ENCODE measurements at places on chromosomes 11 and 22.

GRCh38 chr11:11230087-11230486 is 123.0 kb downstream of the CSNK2A3 start:
- DNase-seq: no peak

GRCh38 chr11:80914311-80914710 is 1473.5 kb upstream of the TENM4 start:
- DNase-seq: no peak

- no peak for DNase-seq
Measured at GRCh38 chr22:36328635-36329253, 59.0 kb downstream of the MYH9 start.

DNA sequence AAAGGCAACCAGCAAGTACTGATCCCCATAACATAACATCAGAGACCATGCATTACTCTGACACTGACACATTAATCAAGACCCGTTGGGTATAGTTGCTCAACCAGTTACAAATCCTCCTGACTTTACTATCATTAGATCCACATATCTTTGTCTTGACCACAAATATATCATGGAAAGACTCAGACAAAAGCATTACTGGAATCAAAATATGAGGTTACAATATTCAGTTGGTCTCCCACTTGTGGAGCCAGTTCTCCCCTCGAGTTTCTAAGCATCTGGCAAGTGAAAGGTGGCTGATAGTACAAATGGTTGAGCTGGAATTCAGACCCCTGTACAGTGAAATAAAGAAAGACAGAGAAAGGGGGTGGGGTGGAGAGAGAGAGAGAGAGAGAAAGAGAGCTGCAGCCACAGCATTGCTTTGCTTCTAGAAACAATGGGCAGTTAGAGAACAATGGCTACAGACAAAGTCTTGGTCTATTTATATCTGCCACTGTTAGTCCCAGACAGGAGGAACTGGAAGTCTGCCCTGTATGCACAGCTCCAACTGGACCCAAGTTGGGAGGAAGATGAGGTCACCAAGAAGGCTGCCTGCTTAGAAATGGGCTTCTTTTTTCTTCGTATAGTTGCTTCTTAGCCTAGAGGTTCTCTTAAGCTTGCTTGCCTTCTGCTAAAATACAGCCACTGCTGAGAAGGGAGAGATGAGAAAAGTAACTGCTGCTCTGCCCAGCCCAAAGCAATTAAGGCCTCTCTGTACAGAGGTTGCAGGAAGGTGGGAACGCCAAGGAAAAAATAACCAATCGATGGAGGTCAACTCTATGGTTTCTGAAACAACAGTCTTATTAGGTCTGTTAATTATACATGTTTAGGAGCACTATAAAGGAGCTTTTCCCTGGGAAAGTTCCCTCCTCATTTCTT is 85.5 kb downstream of the ETS1 start:
- DNase-seq: no peak

DNA sequence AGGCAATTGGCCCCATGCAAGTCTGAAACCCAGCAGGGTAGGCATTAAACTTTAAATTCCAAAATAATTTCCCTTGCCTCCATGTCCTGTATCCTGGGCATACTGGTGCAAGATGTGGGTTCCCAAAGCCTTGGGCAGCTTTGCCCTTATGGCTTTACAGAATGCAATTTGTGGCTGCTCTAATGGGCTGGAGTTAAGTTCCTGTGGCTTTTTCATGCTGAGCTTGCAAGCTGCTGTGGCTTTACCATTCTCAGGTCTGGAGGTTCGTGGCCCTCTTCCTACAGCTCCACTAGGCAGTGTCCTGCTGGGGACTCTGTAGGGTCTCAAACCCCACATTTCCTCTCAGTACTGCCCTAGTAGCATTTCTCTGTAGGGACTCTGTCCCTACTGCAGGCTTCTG is 15.0 kb upstream of the BIRC3 start:
- no peak for DNase-seq

DNA sequence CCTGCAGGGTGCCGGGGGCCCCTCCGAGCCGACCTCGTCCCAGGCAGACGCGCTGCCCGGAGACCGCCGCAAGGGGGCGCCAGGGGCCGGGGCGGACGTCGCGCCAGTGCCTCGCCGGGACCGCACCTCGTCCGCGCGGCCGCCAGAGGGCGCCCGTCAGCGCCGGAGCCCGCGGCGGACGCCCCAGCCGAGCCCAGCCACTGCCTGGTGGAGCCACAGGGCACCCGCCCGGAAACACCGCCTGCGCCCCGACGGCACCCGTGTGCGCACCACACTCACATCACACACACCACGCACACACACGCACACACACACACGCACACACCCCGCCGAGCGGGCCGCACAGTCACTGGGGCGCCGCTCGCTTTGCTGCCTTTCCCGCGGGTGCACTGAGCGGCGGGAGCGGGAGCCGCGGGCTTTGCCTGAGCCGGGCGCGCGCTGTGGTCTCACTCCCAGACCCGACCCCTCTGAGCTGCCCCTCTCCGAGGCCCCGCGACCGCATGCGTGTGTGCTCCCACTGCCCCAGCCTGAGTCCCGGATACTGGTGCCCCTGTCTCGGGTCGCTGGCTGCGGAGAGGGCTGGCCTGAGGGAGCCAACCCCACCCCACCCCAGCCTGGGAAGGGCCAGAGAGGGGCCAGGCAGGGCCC is 449.3 kb downstream of the OPCML start:
- peak; percentile 39 for DNase-seq

DNA sequence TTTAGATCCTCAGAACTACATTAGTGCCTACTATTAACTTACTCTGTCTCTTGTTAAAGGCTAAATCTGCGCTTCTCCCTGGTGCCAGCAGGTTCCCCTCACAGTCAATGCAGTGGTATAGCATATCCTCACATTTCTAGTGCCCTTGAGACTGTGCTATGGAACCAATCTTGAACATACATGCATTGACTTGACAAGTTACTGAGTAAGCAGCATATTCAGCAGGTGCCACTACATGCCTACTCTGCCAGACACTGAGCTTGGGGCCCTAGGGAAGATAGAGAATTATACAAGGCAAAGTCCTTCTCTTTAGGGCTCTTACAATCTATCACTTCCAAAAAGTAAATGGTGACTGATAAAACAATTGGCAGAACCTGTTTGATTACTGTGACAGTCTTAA is 3.2 kb downstream of the FUT4 start:
- DNase-seq: no peak

DNA sequence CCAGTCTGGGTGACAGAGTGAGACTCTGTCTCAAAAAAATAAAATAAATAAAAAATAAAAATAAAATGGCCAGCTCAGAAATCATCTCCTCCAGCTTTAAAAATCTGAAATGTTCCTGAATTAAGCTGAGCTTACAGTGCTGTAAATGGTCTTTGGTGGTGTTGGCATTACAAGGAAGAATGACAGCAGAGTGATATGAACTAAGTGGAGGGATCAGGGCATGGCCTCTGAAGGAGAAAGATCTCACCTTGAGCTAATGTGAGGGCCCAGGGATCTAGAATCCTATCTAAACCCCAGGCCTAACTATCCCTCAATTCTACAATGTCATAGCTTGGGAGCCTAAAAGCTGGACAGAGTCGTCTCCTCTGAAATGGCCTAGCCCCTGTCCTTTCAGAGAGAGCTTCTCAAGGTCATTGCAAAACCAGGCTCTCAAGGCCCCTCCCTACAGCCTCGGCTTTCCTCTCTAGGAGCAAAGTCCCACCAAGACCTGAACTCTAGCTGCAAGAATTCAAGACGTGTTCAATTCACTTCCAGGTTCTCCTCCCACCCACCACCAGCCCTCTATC is 345.4 kb downstream of the BUD13 start:
- no peak for DNase-seq

DNA sequence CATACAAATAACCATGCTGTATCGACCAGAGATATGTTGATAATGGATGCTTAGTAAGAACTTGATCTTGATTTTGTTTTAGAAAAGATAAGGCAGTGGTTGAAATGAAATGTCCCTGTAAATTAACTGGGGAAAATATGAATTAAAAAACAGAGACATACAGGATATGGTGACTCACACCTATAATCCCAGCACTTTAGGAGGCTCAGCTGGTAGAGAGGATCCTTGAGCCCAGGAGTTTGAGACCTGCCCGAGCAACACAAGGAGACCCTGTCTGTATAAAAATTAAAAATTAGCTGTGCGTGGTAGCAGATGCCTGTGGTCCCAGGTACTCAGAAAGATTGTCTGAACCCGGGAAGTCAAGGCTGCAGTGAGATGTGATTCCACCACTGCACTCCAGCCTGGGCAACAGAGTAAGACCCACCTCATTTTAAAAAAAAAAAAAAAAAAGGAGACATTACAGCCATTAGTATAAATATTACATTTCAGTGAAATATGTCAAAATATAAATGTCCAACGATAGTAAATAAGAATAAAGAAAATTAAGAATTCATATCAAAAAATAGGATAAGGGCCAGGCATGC is 4.6 kb downstream of the PICALM start:
- no peak for DNase-seq

GRCh38 chr11:64620381-64620971 is 29.5 kb downstream of the SLC22A12 start:
- DNase-seq: peak; percentile 39

DNA sequence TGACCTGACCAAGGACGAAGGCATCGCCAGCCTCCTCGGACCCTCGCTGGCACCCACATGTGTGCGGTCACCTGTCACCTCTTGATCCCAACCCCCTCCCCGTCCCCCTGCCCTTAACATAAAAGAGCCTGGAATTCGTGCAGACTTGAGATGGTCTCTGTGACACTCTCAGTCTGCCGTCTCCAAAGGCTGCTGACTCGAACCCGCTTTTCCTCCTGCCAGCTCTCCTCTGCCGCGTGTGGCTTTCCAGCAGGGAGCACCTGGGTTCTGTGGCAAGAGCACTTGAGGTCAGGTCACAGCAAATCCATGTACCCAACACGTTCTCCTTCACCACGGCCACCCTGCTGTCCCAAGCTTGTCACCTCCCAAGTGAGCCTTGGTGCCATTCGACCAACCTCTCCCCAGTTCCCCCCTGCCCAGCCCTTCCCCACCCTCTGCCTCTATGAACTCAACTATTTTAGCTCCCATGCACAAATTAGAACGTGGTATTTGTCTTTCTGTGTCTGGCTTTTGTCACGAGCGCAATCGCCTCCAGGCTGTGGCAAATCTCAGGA is 207.6 kb downstream of the BRD1 start:
- DNase-seq: no peak

GRCh38 chr11:61627850-61628661 is 47.2 kb upstream of the SYT7 start:
- DNase-seq: peak; percentile 59

- DNase-seq: no peak
Measured at GRCh38 chr11:48049036-48049435, 68.7 kb downstream of the PTPRJ start.

GRCh38 chr22:49423125-49423650 is 404.5 kb downstream of the BRD1 start:
- no peak for DNase-seq

- no peak for DNase-seq
Measured at GRCh38 chr11:68673306-68673945, 10.9 kb upstream of the GAL start.

GRCh38 chr22:41925783-41926460 is 684 bp downstream of the TNFRSF13C start:
- peak; percentile 88 for DNase-seq

DNA sequence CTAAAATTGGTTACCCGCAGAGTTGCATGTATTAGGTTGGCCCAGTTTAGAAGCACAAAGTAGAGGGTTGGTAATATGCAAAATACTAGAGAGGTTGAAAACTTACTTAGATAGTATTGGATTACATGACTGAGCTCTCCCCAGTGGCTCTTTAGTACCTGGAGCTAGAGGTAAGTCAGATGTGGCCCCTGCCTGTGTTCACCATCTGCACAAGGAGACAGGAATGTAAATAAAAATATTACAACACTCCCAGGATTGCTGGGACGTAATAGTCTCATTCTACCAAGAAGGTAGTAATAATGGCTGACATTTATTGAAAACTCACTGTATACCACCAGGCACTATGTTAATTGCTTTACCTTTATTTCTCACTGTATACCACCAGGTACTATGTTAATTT is 129.6 kb downstream of the SLC17A6 start:
- no peak for DNase-seq

DNA sequence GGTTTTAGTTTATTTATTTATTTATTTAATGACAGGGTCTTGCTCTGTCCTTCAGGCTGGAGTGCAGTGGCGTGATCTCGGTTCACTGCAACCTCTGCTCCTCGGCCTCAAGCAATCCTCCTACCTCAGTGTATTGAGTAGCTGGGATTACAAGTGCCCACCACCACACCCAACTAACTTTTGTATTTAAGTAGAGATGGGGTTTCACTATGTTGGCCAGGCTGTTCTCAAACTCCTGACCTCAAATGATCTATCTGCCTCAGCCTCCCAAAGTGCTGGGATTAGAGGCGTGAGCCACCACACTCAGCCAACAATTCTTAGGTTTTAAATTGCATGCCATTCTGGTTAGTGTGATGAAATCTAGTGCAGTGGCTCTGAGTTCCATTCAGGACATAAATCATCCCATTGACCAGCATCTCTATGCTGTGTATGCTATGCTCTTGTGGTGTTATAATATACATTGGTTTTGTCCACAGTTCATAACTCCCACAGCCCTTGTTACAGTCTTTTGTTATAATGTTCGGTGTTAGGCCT is 28.5 kb downstream of the ZNF280B start:
- no peak for DNase-seq

DNA sequence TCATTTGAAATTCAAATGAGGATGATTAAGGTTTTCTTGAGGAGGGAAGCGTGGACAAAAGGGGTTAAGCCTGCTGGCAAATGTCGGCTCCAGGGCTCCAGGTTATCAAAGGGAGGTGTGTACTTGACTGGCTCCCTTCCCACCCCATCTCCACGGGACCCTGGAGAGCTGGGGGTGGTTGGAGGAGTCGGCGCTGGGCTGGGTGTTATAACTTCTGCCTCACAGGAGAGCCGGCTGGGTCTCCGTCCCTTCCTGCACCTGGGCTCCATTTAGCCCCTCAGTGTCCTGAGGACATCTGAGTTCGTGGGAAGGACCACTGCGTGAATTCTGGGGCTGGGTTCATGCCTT is 15.6 kb downstream of the POU2F3 start:
- DNase-seq: no peak

DNA sequence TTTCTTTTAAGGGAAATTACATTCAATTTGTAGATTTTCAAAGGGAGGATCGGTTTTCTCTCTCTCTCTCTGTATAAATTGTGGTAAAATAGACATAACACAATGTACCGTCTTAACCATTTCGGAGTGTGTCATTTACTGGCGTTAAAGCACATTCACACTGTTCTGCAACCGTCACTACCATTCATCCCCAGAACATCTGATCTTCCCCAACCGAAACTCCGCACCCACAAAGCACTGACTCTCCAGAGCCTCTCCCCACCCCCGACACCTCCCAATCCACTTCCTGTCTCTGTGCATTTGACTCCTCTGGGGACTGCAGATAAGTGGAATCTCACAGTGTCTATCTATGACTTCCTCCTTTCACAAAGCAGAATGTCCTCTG is 15.9 kb upstream of the GRAMD4 start:
- no peak for DNase-seq

- no peak for DNase-seq
Measured at GRCh38 chr11:72720784-72721183, 31.4 kb downstream of the ARAP1 start.

DNA sequence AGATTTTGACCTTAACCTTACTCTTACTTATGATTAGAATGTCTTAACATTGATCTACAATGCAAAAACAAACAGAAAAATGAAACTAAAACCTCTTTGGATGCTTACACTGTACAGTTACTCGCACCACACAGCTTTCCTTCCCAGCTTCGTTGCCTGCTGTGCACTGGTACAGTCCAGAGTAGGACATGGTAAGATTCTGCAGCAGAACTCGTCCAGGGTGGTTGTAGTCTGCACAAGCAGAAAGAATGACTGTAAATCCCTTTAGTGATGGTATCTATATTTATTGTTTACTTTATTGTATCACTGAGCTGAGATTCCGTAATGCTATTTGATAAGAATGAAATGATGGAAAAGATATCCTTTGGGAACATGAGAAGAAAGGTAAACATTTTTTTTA is 21.0 kb upstream of the HSPA8 start:
- DNase-seq: no peak
